ENCODE measurements at places on chromosomes 16 and 17.

DNA sequence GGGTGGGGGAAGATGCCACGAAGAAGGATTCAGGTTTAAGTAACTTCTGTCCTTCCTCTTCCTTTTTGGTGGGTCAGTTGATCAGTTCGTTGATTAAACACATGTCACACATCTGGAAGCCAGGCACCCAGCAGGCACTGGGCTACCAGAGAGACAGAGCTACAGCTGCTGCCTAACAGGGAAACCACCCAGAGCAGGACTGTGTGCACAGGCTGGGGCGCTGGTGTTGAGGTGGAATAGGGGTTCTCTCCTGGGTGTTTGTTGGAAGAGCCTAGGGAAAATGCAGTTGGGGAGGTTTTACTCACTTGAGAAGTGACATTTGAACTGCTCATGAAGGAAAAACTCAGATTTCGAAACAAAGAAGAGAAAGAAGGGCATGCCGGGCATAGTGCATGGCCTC is 152.4 kb downstream of the IRX5 start:
- no peak for DNase-seq

DNA sequence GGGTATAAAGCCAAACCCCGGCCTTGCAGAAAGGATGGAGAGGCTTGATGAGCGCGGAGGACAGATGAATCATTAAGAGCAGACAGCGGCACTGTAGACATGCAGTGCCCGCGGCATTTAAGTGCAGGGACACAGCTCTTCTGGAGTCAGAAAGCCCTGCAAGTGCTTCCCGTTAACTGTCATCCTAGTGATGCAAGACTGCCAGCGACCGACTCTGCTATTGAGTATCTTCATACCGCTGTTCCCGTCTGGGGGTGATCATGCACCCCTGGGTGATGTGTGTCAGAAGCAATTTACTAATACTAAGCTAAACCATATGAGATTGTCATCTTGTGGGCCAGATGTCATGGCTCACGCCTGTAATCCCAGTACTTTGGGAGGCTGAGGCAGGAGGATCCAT is 101.0 kb downstream of the ABCC6 start:
- DNase-seq = no peak

DNA sequence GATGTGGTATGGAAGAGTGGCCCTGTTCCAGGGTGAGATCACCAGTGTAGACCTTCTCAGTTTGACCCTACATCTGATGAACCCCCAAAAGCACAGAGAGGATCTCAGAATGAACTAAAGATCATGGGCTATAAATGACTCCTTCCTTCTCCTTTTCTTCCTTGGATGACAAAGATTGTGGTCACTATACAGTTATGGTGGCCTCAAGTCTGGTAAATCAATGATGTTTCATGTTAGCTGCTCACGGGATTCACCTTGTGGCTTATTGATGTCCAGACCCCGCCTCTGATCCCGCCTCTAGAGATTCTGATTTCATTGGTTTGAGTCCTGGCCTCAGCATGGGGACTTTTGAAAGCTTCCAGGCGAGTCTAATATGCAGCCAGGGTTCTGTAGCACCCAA is 112.2 kb downstream of the PITPNC1 start:
- DNase-seq = no peak

GRCh38 chr17:82449883-82450356 is 632 bp downstream of the CYBC1 start:
- peak; percentile 25 for DNase-seq

GRCh38 chr17:18318117-18318516 is 3.0 kb downstream of the SMCR8 start:
- DNase-seq = no peak

DNA sequence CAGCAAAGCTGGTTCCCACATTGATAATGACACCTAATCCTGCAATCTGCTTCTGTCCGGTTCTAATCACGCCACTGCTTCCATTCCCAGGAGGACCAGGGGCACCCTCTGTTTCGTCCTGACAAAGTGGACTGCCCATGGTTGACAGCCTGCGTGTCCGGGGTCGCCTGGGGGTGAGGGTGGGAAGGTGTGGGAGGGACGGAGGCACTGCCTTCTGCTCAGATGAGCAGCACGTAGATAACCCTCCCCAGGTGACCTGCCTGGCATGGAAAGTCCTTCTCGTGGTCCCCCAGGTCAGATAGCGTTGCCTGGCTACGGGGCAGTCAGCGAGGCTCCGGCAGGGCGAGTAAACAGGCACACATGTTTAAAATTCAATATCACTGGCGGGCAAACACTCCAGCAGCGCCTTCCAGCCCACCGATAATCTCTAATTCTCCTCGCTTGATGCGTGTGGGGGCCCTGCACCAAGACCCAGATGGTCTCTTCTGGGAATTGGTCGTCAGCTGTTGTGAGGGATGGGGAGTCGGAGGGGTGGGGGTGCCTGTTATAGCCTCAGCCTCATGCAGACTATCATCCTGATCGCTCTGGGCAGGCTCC is 132.2 kb downstream of the RAP1GAP2 start:
- no peak for DNase-seq
